ENCODE measurements at places on chromosomes 13 and 19.
A peak's percentile ranks its signal among the peaks of the same experiment; 100 is the strongest.

DNA sequence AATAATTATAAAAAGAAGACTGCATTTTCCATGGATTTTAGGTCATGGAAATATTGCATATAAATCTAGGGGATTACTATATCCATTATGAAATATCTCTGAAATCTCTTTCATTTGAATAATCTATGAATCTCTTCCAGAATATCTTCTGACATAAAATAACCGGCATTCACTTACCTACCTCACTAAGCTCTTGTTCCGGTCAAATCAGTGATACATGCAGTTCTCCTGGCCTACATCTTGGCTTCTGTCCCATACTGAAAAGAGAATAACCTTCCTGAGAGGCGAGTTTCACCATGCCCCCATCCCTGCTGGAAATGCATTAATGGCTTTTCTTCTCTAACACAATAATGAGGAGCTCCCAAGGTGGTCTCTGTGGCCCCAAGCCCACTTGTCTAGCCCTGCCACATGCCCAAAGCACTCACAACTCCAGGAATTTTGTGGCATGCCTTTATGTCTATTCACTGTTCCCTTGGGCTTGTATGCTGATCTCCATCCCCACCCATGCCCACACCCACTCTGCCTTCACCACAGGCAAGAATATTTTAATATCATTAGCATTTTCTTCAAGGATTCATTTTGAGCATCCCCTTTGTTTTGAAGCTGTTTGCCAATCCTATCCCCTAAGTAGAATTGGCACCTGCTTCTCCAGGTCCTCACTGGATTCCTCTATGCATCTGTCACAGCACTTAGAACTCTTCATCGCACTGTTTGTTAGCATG lies 401.6 kb downstream of the COG6 start:
- no peaks in the 10 kb centered on the region for H3K36me3 ChIP-seq
- H3K27ac ChIP-seq, result no peak overlapping the region
- no peak for DNase-seq
- no peaks in the 10 kb centered on the region for H3K4me1 ChIP-seq
- no peak overlapping the region for H3K4me3 ChIP-seq
- H3K27me3 ChIP-seq, result no peaks in the 10 kb centered on the region

DNA sequence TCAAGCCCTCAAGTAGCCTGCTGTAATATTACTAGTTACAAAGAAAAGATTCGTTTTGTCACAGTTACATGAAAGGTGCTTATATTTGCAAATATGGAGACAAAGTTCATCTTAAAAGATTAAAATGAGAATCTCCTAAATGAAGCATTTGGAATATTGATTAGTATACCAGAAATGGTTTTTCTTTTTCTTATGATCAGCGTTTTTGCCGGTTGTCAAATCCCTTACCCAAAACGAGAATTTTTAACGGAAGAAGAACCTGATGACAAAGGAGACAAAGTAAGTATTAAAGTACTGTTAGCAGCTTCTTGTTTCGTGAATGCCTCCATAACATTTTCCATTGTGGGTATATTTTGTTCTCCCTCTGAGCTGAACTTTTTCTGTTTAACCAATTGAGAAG lies 147.1 kb downstream of the CDK8 start:
- H3K4me1 ChIP-seq, result no peaks in the 10 kb centered on the region
- no peaks in the 10 kb centered on the region for H3K27me3 ChIP-seq
- DNase-seq, result no peak
- no peak overlapping the region for H3K4me3 ChIP-seq
- H3K36me3 ChIP-seq, result peaks cover 6% of the 10 kb centered on the region

- H3K27me3 ChIP-seq, result no peaks in the 10 kb centered on the region
- H3K36me3 ChIP-seq, result no peaks in the 10 kb centered on the region
- H3K27ac ChIP-seq, result no peak overlapping the region
- DNase-seq, result peak; percentile 31
- no peaks in the 10 kb centered on the region for H3K4me1 ChIP-seq
Observed at GRCh38 chr13:113845723-113846635, 17.9 kb downstream of the GAS6 start.

GRCh38 chr19:30402436-30403202 lies 30.4 kb downstream of the ZNF536 start:
- H3K27ac ChIP-seq, result no peak overlapping the region
- H3K4me3 ChIP-seq, result no peak overlapping the region
- no peaks in the 10 kb centered on the region for H3K27me3 ChIP-seq
- DNase-seq, result no peak
- no peaks in the 10 kb centered on the region for H3K36me3 ChIP-seq

DNA sequence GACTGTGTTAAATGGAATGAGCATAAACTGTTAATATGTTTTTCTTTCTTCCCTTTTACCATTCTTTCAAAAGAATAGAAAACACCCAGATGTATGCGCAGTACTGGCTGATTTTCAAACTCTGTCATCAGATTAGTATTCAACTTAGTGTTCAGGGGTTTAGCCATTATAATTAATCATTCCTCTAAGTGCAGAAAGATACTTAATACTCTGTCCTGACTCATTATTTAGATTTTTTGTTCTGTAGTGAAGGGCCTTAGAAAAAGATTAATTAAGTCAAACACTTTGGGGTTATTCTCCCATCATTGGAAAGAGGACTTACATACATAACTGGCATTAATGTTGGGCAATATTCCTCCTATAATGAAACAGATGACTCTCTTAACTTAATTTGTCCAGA lies 1316.7 kb upstream of the SLC10A2 start:
- DNase-seq, result no peak
- H3K36me3 ChIP-seq, result no peaks in the 10 kb centered on the region
- H3K27me3 ChIP-seq, result no peaks in the 10 kb centered on the region
- H3K27ac ChIP-seq, result no peak overlapping the region
- H3K4me1 ChIP-seq, result no peaks in the 10 kb centered on the region

DNA sequence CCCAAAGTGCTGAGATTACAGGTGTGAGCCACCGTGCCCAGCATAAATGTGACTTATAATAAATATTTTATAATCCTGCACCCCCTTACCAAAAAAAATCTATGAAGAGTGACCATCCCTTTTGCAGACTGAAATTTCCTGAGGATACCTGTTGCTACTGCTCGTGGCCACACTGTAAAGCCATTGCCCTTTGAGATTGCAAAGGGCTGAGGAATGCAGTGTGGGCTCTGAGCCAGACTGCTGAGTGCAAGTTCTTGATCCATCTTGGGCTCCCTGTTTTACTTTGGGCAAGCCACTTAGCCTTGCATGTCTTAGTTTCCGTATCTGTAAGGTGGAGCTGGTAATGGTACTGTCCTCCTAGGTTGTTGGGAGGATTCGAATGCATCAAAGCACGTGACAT lies 23.4 kb downstream of the SIPA1L3 start:
- peak overlapping the region; percentile 51 for H3K27ac ChIP-seq
- no peaks in the 10 kb centered on the region for H3K27me3 ChIP-seq
- peaks cover 36% of the 10 kb centered on the region for H3K4me1 ChIP-seq
- no peak overlapping the region for H3K4me3 ChIP-seq
- DNase-seq, result no peak

GRCh38 chr13:97004886-97005285 lies 10.6 kb upstream of the OXGR1 start:
- H3K36me3 ChIP-seq, result no peaks in the 10 kb centered on the region
- H3K27me3 ChIP-seq, result no peaks in the 10 kb centered on the region
- H3K27ac ChIP-seq, result no peak overlapping the region

DNA sequence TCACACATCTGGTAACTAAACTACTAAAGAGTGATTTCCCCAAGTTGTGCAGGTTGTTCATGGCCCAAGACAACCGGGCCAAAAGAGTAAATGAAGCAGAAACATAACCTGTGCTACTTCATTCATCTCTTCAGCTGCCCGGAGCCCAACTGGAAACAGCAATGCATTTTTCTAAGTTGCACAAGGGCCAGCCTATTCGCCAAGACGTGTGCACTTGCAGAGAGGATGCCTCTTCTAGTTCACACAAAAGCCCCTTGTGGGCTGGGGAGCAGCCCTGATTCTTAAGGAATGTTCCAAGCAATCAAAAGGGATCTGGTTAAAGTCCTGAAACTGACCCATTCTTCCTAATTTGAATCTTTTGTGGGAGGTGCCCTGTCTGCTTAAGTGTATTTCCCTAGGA lies 275.8 kb downstream of the SHISA2 start:
- H3K4me1 ChIP-seq, result no peaks in the 10 kb centered on the region
- H3K27me3 ChIP-seq, result no peaks in the 10 kb centered on the region
- no peaks in the 10 kb centered on the region for H3K36me3 ChIP-seq

DNA sequence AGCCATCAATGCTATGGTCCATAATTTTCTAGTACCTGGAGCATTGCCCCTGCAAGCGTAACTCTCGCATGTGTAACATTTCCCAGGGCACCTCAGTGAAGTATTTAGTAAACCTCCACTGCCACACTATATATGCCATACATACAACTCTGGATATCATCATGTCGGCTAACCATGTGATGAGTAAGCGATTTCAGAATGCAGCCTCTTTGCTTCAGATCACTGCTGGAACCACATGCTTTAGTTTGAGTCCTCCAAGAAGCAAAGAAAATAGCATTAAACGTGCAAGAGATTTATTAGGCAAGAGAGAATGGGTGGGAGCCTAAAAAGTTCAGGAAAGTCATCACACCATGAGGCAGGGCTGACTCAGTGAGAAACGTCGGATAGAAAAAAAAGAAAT lies 635.6 kb upstream of the SLITRK5 start:
- no peak overlapping the region for H3K27ac ChIP-seq
- no peaks in the 10 kb centered on the region for H3K27me3 ChIP-seq
- no peak for DNase-seq
- no peaks in the 10 kb centered on the region for H3K4me1 ChIP-seq
- H3K36me3 ChIP-seq, result no peaks in the 10 kb centered on the region

DNA sequence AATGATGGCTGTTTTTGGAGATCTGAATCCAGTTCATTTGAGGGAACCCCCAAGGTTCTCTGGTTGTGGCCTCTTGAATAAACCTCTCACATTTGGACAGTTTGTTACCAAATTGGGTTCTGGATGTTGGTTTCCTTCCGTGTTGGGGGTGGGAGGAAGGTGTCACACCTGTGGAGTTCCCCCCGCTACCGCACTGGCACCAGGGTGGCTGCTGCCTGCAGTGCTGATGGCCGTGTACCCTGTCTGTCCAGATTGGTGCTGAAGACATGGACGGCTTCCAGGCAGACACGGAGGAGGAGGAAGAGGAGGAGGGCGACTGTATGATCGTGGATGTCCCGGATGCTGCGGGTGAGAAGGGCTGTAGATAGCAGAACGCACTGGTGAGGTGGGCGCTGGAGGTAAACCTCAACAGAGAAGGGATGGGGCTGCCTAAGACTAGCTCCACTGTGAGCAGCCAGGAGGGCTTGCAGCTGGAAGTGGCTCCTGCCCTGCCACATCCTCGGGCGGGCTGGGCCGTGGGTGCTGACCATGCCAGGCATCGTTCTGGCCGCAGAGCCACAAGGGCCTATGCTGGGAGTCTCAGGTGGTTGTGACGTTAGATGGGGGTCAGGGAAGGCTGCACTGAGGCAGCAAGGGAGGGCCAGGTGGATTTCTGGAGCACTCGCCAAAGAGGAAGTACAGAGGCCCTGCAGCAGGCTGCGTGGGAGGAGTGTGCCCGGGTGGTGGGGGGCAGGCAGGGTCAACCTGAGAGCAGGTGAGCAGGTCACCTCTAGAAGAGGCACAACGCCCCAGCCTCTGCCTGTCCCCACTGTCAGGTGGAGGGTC lies 15.4 kb downstream of the UBXN6 start:
- DNase-seq, result no peak
- H3K4me3 ChIP-seq, result no peak overlapping the region
- H3K4me1 ChIP-seq, result no peaks in the 10 kb centered on the region
- H3K27ac ChIP-seq, result no peak overlapping the region
- H3K36me3 ChIP-seq, result peaks cover 4% of the 10 kb centered on the region
- no peaks in the 10 kb centered on the region for H3K27me3 ChIP-seq

DNA sequence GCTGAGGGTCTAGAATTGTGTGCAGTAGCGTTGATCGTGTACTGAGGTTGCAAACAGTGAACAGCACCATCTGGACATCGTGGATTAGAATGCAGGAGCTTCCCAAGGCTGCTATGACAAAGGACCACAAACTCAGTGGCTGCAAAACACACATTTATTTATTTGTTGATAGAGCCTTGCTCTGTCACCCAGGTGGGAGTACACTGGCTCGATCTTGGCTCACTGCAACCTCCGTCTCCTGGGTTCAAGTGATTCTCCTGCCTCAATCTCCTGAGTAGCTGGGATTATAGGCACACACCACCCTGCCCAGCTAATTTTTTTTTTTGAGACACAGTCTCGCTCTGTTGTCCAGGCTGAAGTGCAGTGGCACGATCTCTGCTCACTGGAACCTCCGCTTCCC lies 2.3 kb upstream of the UHRF1 start:
- no peaks in the 10 kb centered on the region for H3K27me3 ChIP-seq
- no peak overlapping the region for H3K27ac ChIP-seq
- no peaks in the 10 kb centered on the region for H3K36me3 ChIP-seq
- H3K4me1 ChIP-seq, result peaks cover 14% of the 10 kb centered on the region
- no peak for DNase-seq

DNA sequence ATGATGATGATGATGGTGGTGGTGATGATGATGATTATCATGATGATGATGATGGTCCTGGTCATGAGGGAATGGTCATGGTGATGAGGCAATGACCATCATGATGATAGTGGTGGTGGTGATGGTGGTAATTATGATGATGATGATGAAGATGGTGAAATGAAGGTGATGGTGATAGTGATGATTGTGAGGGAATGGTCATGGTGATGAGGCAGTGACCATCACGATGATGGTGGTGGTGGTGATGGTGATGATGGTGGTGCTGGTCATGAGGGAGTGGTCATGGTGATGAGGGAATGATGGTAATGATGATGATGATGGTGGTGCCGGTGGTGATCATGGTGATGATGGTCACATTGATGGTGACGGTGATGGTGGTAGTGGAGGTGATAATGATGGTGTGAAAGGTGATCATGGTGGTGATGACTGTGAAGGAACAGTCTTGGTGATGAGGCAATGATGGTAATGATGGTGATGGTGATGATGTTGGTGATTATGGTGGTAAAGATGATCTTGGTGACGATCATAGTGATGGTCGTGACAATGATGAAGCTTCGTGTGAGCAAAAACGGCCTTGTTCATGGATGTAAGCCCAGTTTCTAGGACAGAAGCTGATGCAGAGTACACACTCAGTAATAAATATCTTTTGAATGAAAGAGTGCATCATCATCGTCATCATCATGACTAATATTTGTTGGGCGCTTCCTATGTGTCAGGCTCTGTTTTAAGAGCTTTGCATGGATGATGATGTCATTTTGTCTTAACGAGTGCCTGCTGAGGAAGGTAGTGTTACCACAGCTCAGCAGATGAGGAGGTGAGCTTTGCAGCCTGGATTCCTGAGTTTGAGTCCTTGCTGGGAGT lies 17.3 kb downstream of the SBK2 start:
- no peak overlapping the region for H3K4me3 ChIP-seq
- H3K4me1 ChIP-seq, result no peaks in the 10 kb centered on the region
- no peak overlapping the region for H3K27ac ChIP-seq

DNA sequence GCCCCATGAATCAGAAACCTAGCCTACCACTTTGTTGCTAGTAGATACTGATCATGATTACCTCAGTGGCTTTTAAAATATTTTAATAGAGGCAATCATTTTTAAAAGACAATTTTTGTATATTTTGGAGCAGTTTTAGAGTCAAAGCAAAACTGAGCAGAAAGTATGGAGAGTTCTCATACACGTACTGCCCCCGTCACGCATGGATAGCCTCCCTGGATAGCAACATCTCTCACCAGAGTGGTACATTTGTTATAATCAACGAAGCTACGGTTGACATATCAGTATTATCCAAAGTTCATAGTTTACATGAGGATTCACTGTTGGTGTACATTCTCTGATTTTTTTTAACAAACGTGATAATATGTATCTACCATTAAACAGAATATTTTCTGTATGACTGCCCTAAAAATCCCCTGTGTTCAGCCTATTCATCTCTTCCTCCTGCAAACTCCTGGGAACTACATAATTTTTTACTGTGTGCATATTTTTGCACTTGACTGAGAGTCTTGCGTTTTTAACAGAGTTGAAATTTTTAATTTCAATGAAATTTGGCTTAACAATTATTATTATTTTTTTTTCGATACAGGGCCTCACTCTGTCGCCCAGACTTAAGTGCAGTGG lies 1436.8 kb upstream of the PCDH9 start:
- H3K27ac ChIP-seq, result no peak overlapping the region
- no peaks in the 10 kb centered on the region for H3K36me3 ChIP-seq
- H3K4me3 ChIP-seq, result no peak overlapping the region
- no peaks in the 10 kb centered on the region for H3K4me1 ChIP-seq
- no peaks in the 10 kb centered on the region for H3K27me3 ChIP-seq
